ENCODE measurements at places on chromosomes 16 and 17.

DNA sequence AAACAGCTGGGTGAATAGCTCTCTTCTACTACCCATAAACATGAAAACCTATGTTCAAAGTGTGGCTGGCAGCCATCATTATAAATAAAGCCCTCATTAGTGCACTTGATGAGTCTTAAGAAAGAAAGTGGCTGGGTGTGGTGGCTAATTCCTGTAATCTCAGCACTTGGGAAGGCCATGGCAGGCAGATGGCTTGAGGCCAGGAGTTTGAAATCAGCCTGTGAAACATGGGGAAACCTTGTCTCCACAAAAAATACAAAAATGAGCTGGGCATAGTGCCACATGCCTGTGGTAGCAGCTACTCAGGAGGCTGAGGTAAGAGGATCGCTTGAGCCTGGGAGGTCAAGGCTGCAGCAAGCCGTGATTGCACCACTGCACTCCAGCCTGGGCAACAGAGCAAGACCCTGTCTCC lies 28.3 kb upstream of the APPBP2 start:
- DNase-seq, result peak; percentile 25

DNA sequence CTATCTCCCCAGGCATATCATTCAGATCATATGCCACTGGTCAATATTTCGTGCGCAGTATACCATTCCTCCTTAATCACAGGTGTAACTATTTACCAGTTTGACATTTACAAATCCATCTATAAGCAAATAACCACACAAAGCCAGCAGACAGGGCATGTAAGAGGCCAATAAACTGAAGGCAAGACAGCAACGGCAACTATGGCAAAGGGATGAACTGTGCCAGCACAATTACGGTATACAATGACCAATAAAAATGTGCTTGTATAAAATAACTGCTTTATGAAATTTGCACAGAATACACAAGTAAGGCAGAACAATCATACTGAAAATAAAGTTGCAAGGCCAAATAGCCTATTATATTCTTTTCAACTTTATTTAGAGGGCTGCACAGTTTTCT lies 9.2 kb downstream of the NETO2 start:
- DNase-seq, result no peak

- DNase-seq, result no peak
Measured at GRCh38 chr17:1197379-1197778, 17.6 kb upstream of the ABR start.

- no peak for DNase-seq
Measured at GRCh38 chr17:8237175-8237574, 10.7 kb downstream of the CTC1 start.

DNA sequence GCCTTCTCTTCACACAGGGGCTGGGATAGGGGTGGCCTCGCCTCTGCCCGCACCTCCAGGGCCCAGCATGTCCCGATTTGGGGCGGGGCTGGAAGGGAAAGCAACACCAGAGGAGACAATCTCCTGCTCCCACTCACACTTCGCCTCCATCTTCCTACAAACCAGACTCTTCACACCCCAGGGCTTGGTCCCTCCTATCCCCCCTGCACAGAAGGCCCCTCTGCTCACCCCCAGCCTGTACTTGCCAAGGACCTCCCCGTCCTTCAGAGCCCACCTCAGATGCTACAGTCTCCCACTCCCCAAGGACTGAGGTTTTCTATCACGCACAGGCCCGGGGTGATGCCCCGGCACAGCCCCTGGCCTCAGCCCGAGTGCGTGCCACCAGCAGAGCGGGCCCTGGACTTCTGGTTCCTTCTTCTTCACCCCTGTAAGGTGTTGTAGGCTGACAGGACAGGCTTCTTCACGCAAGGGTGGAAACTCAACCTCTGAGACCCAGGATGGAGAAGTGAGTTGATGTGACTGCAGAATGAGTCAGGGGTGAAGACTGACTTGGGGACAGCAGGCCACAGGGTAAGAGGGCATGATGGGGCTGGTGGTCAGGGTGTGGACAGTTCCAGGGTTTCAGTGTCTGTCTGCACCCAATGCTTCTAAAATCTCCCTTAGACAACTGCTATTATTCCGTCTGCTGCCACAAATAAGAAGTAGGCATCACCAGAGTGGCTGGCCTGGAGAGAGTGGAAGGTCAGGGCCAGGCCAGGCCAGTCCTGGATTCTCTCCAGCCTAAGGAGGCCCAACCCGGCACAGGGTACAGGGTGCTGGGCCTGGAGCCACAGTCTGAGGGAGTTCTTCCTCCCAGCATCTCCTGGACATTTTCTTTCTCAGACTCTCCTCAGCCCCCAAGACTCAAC lies 2.5 kb downstream of the ITGAE start:
- no peak for DNase-seq

DNA sequence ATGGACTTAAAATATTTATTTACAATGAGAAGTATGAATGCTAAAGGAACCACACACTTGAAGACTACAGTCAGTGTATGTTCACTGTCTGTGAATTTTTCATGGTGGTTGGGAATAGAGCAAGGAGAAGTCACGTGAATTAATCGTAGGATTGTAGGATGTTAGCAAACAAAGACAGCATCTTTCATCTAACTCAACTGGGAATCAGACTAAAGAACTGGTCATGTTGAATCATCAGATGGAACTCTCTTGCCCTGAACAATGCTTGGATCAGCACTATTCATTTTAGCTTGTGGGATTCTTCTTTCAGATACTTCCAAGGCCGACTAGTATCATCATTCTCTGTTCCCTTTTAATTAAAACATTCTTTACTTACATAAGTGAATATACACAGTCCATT lies 18.1 kb downstream of the KCNJ2 start:
- no peak for DNase-seq

DNA sequence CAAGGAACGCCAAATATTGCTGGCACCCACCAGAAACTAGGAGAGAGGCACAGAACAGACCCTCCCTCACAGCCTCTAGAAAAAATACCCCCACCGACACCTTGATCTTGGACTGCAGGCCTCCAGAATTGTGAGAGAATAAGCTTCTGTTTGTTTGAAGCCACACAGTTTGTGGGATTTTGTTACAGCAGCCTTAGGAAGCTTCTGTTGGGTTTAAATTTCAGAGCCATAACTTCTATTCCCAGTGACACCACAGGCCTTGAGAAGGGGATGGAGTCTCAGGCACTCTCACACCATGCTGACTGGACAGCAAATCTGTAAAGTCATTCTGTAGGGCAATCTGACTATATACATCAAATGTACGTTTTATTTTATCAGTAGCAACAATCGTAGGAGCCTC lies 38.6 kb downstream of the RNF112 start:
- DNase-seq, result no peak

- no peak for DNase-seq
Measured at GRCh38 chr16:27839419-27839818, 224.1 kb downstream of the GSG1L start.

DNA sequence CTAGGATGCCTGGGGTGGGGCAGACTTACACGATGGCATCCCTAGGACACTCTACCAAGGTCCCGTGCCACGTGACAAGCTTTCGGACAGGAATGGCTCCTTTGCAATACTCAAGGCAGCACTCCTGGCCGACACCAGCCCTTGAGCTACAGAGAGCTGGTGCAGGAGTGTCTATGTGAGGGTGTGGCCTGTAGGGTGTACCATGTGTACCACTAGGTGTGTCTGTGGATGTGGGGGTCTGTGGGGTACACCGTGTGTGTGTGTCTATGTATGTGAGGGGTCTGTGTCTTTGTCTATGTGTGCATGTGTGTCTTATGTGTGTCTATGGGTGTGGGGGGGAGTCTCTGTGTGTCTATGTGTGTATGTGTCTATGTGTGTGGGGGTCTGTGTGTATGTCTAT lies 1.9 kb upstream of the TLE7 start:
- no peak for DNase-seq

- no peak for DNase-seq
Measured at GRCh38 chr16:57585051-57585687, 42.7 kb downstream of the ADGRG5 start.

- DNase-seq, result peak; percentile 69
Measured at GRCh38 chr16:64738321-64738960, 383.4 kb downstream of the CDH11 start.

DNA sequence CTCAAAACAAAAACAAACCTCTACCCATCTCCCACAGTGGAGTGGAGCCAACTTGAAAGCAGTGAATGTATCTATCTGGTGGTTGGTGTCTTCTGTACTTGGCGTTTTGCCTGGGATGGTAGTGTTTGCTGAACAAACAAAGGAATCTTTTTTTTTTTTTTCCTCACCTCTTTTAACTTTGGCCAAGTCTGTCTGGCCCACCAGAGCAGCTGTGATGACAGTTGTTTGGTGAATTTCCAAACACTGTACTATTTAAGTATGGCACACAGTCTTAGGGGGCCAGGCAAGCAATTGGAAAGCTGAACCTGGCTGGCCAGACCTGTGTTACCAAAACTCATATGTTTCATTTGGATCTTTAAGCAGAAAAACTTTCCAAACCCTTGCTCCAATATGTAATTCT lies 101.8 kb upstream of the CDH13 start:
- no peak for DNase-seq

DNA sequence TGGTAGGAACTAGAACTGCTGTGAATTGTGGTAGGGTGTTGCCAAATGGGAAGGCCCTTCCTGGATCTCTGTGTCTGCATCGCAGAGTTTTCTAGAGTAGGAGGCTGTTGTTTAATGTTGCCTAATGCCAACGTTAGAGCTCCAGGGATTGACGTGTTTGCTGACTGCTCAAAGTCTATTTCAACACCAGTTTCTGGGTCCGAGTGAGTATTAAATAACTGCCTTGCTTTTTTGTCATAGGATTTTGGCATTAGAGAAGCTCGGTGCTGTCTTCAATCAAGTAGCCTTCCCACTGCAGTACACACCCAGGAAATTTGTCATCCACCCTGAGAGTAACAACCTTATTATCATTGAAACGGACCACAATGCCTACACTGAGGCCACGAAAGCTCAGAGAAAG lies 40.0 kb downstream of the SF3B3 start:
- DNase-seq, result no peak

- peak; percentile 84 for DNase-seq
Measured at GRCh38 chr16:68739964-68740627, 3.0 kb downstream of the CDH1 start.

DNA sequence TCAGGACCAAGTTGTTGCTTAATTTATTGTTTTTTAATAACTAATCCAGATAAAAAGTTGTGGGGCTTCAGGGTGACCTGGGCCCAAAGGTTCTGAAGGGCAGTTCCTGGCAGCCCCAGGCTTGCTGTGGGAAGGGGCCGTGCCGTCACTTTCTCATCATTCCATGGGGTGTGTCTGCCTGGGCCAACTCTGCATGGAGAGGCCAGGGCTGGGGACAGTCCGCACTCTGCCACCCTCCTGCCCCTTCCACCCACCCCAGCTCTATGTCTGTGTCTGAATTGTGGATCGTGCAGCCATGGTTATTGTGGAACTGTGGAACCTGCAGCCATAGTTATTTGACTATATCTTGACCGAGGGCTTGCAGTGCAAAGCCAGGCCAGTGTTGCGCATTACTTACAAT lies 4.0 kb downstream of the LIMD2 start:
- no peak for DNase-seq

- no peak for DNase-seq
Measured at GRCh38 chr16:15641753-15642556, 999 bp downstream of the MARF1 start.

DNA sequence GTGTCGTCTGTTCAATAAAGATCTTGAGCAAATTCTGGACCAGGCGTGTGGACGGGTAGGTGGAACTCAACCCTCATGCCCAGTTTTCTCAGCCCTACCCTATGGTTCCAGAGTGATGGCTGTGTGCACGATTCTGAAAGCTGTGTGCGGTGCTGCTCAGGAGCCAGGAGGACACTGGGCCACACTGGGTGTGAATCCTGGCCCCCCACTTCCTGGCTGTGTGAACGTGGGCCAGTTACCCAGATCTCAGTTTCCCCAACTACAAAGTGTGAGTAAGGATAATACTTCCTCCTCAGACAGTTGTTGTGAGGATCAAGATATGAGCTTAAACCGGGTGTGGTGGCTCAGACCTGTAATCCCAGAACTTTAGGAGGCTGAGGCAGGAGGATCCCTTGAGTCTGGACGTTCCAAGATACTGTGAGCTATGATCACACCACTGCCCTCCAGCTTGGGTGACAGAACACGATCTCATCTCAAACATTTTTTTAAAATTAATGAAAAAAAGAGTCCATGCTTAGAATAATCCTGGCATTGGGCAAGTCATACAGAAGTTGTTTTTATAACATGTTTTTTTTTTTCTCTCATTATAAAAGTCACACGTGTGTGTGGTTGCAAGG lies 14.7 kb upstream of the MPRIP start:
- no peak for DNase-seq

GRCh38 chr16:8730335-8730915 lies 56.0 kb downstream of the ABAT start:
- DNase-seq, result no peak

DNA sequence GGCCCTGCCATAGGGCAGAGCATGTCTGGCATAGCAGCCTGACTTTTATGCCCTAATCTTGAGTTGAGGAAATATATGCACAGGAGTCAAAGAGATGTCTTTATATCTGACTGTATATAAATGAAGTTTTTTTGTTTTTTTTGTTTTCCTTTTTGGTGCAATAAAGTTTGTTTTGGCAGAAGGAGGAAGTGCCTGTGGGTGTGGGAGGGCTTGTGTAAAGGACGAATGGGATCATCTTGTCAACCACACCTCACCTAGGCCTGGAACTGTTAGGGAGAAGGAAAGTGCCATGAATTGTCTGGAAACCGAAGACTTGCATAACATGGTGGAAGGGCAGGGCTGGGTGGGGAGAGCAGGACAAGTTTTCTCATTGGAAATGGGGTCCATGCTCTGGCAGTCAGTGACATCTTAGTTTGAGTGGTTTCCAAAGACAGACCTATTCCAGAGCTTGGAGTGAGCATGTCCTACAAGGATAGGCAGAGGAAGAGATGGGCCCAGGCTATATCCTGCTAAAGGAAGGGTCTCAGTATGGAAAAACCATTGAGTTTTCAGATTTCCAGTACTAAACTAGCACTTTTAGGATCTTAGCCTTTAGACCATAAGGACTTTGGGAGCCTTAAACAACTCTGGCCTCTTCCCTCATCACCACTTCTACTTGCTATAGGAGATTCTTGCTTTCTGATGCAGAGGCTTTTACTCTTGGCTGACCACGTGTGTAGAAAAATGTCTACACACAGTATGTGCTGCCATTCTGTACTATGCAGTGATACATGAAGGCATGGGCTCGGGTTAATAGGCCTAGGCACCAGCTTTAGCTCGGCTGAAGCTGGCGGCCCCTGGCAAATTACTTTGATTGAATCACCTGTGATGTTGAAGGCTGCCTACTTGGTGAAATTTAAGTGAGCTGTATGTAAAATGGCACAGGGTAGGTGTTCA lies 15.5 kb downstream of the SNF8 start:
- DNase-seq, result no peak

- DNase-seq, result no peak
Measured at GRCh38 chr17:29126268-29126930, 53.8 kb downstream of the MYO18A start.

- DNase-seq, result peak; percentile 74
Measured at GRCh38 chr17:35764123-35764991, 3.7 kb downstream of the C17orf50 start.

All from kidney glomerular epithelial cell (primary cell).